ENCODE measurements at places on chromosomes 13 and 19. TPM values are rescaled to one million over a fixed set of nuclear protein-coding genes. Genes with fewer than 3 reads are reported as not detected.
A peak's percentile ranks its signal among the peaks of the same experiment; 100 is the strongest.

GRCh38 chr13:48769107-48769704 lies 115.5 kb downstream of the CYSLTR2 start:
- DNase-seq, result peak; percentile 91

- DNase-seq, result peak; percentile 92
These were observed at the start of gene EMP3 for GRCh38 chr19:48325265-48325910. Gene EMP3 (plus strand): TSS chr19:48325552. CDS start chr19:48326845, 1,293 bp downstream.

DNA sequence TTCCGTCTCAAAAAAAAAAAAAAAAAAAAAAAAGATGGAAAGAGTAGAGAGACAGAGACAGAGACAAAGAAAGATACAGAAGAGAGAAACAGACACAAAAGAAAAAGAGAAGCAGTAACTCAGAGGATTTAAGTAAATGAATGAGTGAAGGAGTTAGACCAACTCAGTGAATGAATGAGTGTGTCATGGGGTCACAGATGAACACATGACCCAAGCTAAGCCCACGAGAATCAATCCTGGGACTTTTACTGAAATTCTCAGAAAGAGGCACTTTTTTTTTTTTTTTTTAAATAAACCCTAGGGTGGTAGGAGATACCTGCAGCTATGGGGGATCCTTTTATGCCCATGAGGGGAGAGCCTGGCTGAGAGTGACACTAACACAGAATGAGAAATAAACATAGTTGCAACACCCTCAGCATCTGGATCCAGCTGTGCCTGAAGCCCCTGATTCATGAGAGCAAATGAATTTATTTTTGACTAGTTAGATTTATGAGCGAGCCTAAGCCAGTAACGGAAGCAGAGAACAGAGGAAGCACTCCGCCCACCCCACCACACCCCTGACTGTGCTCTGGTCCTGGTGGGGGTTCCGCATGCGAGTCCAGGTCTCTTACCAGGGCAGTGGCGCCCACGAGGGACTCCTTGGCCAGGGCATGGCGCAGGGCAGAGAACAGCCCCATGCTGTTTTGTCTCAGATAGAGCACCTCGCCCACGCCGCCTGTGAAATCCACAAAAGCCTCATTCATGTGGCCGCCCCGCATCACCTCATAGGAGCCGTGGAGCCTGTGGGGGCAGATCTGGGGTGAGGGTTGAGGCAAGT lies 4.6 kb downstream of the CAPN12 start:
- DNase-seq, result no peak

DNA sequence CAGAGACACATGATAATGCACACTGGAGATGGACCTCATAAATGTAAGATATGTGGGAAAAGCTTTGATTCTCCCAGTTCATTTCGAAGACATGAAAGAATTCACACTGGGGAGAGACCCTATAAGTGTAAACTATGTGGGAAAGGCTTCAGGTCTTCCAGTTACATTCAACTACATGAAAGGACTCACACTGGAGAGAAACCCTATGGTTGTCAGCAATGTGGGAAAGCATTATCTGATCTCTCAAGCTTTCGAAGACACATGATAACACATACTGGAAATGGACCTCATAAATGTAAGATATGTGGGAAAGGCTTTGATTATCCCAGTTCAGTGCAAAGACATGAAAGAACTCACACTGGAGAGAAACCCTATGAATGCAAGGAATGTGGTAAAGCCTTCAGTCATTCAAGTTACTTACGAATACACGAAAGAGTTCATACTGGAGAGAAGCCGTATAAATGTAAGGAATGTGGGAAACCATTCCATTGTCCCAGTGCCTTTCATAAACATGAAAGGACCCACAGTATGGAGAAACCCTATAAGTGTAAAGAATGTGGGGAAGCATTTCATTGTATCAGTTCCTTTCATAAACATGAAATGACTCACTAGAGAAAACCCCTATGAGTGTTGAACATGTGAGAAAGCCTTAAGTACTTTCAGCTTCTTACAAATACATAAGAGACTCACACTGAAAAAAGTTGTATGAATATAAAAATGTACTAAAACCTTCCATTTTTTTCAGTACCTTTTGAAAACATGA lies 14.7 kb downstream of the ZNF441 start:
- DNase-seq, result peak; percentile 7

- no peak for DNase-seq
These were observed 16.9 kb downstream of the ERCC5 start for GRCh38 chr13:102862624-102863210.

The APOC1 gene
- polyA plus RNA-seq, result 1.1 TPM

The KBTBD7 gene
- polyA plus RNA-seq, result 1.8 TPM

The ZNF221 gene
- polyA plus RNA-seq, result 0.93 TPM

The TNFRSF19 gene
- polyA plus RNA-seq, result 26.3 TPM
